Stimulated activated CD4-positive, alpha-beta T cell treated with anti-CD3 and anti-CD28 coated beads, Interleukin-1b, Interleukin-23, amount 100 ng/mL, for 4 hours (primary cell): ENCODE measurements at places on chromosomes 2 and 18.

DNA sequence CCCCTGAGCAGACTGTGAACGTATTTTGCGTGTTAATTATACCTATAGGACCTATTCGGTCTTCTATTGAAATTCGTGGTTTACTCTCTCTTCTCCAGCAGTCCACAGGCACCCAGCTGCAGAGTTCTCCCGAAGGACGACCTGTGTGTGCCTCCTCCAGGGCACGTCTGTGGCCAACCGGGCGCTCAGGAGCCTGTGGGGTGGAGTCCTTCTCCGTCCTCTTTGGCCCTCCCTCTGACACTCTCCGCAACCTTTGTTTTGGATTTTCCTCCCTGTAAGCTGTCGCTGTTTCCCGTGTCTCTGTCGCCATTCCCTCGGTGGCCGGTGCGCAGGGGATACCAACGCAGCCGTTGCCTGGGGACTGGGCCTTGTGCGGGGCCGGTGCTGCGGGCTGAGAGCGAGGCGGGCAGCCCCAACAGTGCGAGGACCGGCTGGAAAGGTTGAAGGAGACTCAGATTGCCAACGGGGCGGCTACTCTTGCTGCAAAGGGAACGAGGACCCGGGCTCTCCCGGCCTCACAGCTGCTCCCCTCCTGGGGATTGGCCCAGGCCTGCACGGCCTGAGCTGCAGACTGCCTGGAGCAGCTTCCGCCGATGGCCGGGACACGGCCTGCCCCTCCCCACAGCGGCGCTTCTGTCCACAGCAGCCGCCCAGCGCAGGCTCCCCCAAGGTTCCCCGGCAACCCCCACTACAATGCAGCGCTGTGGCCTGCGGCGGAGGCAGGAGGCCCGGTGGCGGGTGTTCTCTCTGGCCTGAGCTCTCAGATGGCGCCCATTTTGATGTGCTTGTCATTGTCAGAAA, 221.0 kb downstream of the MTX2 start:
- no peak for DNase-seq

DNA sequence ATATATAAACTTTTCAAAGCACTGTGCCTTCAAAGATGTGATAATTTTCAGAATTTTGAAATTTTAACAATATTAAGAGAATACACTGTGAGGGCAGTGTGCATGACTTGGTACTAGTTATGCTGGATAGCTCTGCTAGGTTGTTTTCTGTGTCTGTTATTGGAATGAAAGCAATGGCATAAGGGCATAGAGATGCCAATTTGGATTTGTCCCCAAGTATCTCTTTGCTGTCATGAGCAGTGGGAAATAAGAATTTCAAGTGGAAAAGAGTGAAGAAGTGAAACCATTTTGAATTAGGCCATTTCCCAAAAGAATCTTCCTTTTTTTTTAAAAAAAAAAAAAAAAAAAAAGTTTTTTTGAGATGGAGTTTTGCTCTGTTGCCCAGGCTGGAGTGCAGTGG, 76.8 kb downstream of the SLC39A10 start:
- no peak for DNase-seq

- no peak for DNase-seq
Measured at GRCh38 chr2:47077442-47078117, 77.5 kb downstream of the STPG4 start.

GRCh38 chr2:12720278-12720620, 3.5 kb downstream of the TRIB2 start:
- no peak for DNase-seq

DNA sequence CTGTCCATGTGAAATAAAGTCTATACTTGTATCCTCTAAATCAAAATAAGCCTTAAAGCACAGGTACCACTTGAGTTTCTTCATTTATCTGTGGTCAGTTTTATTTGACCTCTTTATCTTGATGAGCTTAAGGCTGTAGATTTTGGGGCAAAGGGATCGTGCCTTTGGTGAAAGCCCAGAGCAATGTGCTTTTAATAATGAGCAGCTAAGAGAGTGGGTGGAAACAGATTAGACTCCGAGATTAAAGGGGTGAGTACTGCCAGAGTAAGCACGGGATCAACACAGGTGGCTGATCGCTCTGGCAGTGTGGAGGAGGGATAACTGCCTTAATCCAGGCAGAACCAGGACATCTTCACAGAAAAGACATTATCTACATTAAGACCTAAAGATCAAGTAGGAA, 280.4 kb downstream of the TDRD15 start:
- no peak for DNase-seq

- DNase-seq = no peak
Measured at GRCh38 chr2:115652652-115653051, 1210.2 kb downstream of the DPP10 start.

DNA sequence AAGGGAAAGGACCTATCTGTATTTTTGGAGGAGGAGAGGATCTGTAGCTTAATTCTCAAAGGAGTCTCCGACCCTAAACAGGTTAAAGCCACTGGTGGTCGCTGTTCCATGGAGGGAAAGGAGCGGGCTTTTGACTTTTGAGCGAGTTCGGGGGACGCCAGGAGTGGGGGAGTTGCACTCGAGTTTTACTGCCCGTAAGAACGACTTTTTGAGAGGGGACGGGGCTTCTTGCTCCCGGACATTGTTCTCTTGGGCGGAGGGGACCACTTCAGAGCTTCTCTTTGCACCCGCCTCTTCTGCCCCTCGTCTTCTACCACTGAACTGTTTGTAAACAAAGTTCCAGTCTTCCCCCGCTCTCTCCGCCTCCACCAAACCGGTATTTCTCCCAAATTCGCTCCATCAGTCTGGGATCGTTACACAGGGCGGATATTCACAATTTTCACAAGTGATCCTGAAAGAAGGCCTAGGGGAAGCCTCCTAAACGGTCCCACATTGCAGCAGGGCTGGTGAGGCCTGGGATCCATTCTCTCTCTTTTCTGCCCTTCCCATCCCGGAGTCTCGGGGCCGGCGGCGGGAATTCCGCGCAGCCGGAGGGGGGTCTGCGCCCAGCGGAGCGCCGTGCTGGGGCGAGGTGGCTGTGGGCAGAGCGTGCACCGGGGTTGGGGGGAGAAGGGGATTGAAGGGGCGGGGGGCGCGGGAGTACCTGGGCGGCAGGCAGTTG, 6.6 kb downstream of the DLX2 start:
- DNase-seq = no peak

DNA sequence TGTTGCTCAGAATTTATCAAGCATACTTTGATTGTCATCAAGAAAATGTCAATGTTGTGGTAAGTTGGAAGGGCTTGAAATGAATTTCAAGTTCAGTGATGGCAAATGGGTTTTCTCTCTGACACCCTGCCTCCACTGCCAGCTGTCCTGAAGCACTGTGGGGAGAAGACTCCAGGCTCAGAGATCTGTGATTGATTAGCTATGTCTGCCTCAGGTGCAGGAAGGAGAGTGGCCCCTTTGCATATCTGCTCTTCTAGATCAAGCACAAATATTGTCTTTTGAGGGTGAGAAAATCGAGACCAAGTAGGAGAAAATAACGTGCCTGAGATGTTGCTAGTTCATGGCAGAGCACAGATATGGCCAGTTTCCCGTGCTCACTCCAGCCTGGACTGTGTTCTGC, 178.8 kb upstream of the GLI2 start:
- no peak for DNase-seq

DNA sequence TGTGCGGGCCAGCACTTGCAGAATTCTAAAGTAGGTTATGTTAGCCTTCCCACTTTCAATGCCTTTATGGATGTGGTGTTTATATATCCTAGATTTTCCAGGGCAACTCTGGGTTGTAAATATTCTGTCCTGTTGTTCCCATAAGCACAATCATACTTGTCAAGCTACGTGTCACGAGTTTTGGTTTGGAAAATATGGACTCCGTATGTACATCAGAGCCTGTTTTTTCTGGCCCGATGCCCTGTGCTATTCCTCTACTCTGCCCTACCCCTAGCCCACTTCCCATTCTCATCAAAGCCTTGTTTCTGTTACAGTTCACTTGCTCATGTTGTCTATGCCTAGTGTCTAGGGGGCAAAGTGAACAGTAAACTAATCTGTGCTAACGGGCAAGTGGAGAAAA, 27.0 kb upstream of the ZEB2 start:
- no peak for DNase-seq

DNA sequence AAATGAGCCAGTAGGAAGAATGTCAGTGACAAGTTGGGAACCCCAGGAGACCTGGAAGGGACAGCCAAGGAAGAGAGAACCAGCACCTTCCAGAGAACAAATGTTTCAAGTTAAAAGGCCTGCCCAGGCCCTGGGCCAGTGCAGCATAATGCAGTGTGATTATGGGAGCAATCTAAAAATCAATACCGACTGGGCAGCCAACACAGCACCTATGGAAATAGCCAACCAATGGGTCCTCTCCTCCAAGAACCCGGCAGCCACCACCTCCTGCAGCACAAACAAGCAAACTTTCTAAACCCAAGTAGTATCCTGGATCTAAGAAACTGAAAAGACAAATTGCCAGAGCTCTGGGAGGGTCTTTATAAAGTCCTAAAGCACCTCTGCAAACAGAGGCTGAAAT, 71.7 kb downstream of the CLHC1 start:
- DNase-seq = no peak

DNA sequence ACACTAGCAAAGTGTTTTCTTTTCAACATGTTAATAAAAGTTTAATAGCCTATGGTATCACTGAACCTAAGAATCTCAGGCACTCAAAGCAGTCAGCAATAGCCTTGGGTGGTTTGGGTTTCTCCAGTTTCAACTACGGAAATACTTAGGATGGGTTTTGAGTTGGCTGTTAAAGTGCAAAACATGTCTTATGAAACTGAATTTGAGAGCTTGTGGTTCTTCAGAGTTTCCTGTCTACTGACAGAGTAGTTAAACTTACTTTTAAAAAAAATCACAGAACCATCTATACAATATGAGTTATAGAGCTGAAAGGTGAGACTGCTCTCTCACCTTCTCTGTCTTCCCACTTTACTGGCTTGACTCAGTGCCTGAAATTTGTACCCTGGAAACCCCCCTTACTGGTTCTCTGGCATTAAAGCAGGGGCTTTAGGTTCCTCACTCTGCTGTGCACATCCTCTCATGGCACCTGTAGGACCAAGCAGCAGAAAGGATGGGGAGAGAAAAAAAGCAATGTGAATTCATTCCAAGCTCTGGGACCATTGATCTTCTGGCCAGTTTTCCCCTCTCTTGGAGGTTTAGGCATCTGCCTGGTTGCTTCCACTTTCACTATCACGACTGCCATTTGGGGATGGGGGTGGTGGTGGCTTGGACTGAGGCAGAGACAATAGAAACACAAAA, 18.1 kb downstream of the CCDC141 start:
- DNase-seq = no peak

DNA sequence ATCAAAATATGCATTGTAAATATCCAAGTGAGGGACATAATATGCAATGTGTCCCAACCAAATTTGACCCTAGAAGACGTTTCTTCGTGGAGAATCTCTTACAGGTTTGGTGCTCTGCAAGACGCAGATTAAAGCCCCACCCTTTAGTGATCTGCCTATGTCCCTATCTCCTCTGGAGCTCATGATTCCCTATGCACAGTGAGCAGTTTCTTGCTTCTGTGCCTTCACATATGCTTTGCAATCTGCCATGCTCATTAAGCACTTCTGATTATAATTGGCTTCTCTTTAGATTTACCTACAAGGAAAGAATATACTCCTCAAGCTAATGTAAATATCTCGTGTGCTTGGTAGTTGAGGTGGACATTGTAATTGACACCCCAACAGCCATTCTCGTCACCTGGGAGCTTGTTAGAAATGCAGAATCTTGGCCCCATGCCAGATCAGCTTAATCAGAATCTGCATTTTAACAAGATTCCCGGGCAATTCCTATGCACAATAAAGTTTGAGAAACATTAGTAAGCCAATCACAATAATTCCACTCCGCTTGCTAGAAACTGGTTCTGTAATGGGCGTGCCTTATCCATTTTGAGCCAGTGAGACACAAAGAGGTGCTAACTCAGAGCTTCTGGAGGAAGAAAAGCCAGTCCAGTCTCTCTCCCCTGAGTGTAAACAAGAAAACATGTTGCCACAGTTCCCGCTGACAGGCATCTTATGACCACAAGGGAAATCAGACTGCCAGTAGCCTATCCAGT, 2.8 kb upstream of the PUM2 start:
- no peak for DNase-seq

DNA sequence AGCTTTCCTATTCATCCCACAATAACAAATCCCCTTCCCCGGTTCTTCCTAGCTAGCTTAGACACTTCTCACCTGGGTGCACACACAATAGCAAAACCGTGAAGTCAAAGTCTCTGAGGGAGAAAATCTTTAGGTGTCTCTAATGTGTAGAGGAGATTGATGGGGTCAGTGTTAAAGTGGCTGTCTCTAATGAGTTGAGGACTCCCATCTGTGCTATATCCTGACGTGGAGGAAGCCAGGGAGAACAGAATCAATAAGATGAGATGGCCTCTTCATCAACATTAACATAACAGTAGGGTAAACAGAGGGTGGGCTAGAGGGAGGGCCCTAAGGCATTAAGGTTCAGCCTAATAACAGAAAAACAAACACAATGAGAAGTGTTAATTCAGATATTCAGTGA, 120.4 kb downstream of the SLC5A7 start:
- DNase-seq = no peak

DNA sequence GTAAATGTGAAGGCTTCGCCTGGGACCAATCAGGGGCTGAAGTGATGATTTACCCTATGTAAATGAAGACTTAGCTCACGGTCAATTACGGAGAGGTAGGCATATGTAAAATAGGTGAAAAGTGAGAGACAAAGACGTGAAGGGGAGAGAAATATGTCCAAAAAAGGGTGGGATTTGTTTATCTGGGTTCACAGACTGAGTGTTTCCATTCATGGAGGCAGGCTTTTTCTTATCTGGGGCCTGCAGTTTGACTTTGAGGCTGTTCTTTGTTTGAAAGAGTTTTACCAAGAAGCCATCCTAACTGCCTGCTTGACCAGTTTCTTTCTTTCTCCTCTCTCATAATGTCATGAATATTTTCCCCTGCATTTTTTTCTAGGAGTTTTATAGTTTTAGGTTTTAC, 202.7 kb downstream of the NYAP2 start:
- DNase-seq = no peak

DNA sequence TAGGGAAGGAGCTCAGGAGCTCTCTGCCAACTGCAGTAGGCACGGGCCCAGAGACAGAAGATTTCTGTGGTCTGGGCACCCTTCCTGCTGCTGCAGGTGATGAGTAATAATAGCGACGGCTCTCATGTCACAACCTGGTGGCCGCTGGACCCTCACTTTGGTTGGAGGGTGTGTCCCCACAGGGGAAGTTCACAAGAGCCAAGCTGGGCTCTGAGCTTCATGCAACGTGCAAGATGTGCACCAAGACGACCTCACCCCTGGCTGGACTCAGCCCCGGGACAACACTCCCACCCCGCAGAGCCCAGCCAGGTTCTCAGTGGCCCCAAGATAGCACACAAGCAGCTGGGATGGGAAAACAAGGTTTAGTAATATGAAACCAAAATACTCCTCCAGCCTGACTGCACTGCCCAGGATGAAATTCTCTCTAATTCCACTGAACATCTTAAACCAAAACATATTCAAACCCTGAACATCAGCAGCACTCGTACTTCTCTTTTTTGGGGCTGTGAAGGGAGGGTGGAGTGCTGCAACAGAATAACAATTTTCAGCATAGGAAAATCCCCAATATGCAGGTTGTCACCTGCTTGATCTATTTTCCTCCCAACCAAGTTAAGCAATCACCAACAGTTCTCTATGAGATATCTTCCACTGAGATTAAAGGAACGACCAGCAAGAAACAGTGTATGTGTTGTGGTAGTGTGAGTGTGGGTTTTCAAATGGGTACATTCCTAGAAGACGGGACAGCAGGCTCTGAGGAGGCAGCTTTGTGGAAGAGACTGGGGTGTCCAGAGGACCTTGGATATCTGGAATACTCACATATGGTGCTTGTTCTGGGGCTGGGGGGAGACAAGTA, 26.5 kb downstream of the BCL2 start:
- DNase-seq = no peak

GRCh38 chr2:15650616-15651366, 59.1 kb downstream of the DDX1 start:
- no peak for DNase-seq

GRCh38 chr18:50143294-50143693, 51.7 kb downstream of the MYO5B start:
- no peak for DNase-seq
